ENCODE measurements at places on chromosomes 5 and 9.

DNA sequence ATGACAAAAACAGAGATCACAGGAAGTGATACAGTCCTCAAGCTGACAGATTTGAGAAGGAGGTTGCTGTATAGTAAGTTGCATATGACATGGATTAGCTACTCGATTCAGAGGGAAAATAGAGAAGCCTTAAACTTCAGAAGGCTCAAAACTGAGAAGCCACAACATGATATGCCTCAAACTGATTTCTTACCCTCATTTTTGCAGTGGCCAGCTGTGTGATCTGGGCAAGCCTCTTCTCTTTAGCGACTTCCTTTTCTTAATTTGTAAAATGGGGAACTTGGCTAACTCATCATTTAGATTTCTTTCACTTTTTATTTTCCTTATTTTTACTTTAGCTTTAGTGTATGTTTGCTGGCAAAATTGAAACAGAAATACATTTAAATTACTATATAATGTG, 421.1 kb downstream of the KIF4B start:
- DNase-seq, result no peak

- no peak for DNase-seq
Measured at GRCh38 chr5:6448622-6449464, at the start of gene UBE2QL1. UBE2QL1 (plus strand) TSS chr5:6448859; CDS start chr5:6448894, 35 bp downstream.

- DNase-seq, result no peak
Measured at GRCh38 chr9:137456061-137456863, 2.9 kb downstream of the NSMF start.

- DNase-seq, result no peak
Measured at GRCh38 chr9:23938908-23939307, 112.9 kb upstream of the ELAVL2 start.

DNA sequence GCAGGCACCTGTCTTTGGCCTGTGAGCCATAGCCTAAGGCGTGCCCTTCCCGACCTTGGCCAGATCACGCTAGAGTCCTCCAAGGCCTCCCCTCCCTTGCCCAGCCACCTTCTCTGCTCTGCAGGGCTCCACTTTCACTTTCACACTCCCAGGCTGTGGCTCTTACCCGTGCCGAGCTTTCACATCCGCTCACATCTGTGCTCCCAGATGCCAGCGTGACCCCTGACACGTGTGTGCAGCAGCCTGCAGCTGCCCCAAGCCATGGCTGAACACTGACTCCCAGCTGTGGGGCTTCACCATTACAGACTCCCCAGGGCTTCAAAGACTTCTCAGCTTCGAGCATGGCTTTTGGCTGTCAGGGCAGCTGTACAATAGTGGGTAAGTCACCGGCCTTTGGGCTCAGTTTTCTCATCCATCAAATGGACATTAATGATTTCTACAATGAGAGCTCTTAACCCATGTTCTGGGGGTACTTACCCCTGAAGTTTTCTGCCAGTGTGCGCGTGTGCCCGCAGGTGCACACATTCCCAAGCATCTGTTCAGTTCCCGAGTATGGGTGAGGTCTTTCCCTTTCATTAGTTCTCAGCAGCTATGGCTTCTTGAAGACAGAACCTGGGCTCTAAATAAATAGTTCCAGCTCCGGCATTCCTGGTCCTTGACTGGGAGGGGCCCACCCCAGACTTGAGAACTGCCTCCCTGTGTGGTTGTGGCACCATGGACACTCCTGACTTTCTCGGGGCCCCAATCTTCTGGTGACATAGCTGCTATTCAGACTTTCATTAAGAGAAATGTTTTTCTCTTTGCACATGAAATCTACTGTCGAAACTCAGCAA, 118.6 kb downstream of the RGS3 start:
- peak; percentile 65 for DNase-seq

- DNase-seq, result no peak
Measured at GRCh38 chr5:66661149-66661548, 65.0 kb downstream of the MAST4 start.

DNA sequence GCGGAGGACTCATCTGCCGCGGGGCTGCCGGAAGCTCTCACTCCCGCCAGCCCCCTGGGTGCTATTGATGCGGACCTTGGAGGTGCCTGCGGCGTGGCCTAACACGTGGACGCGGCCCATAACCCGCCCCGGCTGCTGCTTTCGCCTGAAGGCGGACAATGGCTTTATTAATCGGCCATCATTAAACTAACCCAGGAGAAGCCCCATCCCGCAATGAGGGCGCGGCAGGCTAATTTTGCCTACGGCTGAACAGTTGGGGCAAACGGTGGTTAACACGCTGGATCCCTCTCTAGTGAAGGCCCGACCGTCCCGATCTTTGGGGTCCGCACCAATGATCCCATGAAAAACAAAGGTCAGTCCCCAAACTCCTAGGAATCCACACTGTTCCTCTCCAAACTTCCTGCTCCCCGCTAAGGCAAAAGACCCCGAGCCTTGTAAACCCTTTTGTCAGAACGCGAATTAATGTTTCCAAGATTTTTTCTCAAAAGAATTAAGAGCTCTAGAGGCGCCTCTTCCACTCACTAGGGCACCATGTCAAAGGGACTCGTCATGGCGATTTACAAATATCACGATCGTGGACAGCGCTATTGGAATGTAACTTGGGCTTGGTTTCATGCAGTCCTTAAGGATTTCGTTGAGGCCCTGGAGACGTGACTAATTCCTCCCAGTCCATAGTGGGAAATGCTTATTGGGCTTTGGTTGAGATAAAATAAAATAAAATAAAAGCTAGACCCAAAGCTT, 193.1 kb downstream of the MEF2C start:
- DNase-seq, result no peak

DNA sequence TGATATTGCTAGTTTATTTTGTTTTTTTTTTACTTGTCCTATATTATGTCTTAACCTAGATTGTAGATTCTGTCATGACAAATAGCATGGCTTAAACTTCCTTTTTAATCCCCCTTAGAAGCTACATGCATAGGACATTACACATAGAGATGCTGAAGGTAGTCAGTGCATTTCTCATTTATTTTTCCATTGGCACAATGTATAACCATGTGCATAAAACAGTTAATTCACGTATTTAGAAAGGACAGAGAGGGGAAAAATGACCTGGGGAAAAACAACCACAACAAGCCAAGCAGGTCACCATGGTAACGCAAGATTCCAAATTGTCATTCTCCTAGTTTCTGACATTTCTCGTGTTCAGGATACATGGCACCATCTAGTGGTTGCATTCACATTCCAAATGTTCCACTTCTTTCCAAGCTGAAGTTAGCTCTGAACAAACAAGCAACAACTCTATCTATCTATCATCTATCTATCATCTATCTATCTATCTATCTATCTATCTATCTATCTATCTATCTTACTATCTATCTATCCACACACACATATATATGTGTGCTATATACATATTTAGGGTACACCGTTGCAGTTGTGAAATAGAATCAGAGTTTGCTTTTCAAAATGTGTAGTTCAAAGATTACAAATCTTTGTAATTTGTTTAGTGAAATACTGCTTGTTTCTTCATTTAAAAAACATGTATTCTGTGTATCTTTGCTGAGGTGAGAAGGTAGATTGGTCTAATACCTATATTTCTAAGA, 487.2 kb upstream of the ST8SIA4 start:
- no peak for DNase-seq

- no peak for DNase-seq
Measured at GRCh38 chr5:178461004-178461730, 129.0 kb downstream of the COL23A1 start.

- no peak for DNase-seq
Measured at GRCh38 chr9:33510262-33511183, 13.5 kb upstream of the ANKRD18B start.

DNA sequence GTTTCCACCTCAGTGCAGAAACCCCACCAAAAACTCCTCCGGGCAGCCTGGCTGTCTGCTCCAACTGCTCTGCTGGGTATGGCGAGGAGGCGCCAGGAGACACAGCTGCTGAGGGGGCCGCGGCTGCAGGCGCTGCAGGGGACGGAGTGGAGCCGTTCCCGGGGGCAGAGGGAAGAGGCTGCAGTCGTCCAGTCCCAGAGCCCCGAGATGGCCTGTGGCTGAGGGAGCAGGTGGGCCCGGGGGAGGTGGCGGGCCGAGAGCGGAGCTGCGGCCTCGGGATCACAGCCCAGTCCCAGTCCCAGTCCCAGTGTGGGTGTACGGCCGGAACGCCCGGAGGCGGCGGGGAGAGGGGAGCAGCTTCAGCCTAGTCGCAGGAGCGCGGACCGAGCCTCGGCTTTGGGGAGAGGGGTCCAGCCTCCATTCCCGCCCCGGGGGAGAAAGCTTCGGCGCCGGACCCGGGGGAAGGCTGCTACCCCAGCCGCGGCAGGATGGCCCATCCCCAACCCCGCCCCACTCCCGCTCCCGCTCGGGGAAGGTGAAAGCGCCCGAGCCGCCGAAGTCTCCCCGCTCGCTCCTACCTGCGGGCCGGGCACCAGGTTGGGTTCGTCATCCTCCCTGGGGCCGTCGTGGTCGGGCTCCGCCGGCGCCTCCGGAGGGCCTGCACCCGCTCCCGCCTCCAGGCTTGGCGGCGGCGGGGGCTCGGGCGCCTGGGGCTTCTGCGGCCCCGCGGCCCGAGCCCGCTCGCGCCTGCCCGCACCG, 513 bp downstream of the FAM193B start:
- DNase-seq, result no peak

DNA sequence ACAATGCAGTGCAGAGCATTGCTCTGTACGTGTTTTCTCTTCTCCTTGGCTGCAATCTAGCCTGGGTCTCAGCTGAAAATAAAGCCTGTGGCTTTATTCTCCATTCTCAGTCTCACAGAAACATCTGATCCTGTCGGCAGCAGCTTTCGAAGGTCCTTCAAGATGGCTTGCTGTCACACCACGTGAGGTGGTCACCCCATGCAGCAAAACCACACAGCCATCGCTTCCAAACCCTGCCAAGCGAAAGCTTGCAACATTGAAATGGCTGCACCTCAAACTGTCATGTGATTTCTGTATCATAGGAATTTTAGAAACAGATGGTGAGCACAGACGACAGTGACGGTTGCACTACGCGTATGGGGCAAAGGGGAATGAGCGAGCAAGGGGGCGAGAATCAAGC, 98.5 kb upstream of the SMARCA2 start:
- DNase-seq, result no peak

GRCh38 chr5:40034441-40034840, 609.7 kb upstream of the DAB2 start:
- no peak for DNase-seq

- DNase-seq, result no peak
Measured at GRCh38 chr9:134486596-134486995, 155.0 kb upstream of the COL5A1 start.

DNA sequence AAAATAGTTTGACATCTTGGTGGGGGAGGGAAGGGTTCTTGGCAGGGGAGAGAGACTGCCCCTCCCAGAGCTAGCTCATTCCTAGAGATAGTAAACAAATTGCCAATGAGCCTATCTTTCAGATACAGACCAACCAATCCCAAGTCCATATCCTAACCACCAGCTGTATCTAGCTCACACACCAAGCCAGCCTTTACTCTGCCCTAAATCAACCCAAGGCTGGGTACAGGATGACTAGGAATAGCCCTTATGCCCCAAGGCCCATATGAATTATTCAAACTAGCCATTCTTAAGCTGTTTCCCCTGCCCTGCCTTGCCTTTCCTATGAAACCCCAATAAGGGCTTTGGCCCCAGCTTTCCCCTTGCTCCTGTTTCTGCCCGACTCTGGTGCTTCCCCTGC, 281.3 kb upstream of the PANK3 start:
- DNase-seq, result no peak

DNA sequence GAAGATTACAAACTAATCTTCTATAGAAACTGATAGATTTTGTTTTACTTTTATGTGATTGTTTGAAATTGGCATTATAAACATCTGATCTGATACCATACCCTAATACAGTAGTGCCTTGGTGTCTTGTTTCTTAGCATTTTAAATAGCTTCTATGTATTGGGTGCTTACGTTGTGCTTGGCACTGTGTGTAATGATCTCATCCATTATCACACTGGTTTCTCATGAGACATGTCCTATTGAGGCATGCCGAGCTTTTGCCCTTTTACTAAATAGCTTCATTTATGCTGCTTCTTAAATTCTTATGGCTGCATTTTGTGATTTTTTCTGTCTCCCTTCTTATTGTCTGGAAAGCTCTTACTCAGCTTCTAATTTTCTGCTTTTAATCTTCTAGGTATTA, 48.2 kb upstream of the TLR4 start:
- DNase-seq, result no peak

DNA sequence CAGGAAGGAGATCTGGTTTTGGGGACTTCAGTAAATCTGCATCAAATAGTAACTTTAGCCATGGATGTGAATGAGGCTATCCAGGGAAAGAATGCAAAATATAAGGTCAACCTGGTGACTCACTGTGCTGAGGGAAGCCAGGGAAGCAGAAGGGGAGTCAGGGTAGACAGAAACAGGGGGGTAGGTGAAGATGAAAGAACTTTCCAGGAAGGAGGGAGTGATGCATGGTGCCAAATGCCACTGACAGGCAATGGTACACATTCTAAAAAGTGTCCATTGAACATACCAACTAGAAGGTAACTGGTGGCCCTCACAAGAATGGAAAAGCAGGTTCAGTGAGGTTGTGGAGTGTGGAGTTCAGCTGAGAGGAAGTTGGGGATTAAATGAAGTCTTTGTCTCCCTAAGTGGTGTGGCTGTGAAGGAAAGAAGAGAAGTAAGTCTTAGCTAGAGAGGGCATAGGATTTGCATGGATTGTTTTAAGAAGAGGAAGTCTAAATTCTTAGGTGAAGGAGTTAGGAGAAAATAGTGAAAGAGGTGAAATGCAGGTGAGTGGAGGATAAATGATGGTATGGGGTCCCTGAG, 35.5 kb downstream of the PALM2AKAP2 start:
- DNase-seq, result no peak

- no peak for DNase-seq
Measured at GRCh38 chr9:77131399-77131798, 45.9 kb upstream of the VPS13A start.

DNA sequence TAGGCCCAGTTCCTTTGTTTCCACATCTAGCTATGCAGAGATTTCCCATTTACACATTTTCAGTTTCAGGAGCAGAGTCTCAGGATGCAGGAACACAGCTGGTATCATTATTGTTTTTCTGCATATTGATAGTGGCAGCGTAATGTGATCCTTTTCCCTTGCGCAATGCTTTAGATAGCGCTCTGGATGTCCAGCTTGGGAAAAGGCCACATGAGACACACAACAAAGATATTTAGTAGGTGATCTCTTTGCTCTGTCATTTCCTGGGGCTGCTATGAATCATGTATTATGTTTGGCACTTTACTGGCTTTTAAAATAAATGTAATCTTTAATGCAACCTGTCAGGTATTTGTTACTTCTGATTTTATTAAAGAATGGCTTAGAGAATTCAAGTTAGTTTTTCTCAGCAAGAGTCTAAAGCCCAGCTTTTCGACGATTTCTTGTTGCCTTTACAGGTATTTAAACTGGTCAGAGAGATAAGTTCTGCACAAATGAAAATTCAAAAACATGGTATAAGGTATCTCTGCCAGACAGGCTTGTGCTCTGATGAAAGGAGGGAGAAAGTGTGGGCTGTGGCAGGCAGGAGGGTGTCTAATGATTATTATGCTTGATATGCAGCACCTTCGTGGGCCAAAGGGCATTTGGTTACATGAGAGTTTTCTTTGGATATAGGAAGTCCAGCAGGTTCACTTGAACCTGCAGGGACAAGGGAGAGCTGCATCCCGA, 42.2 kb downstream of the PTTG1 start:
- DNase-seq, result no peak

Measured in esophagus squamous epithelium (tissue), 5 donors.